LHCN-M2 (cell line): ENCODE measurements at places on chromosomes 16 and 17. TPM values are rescaled to one million over a fixed set of nuclear protein-coding genes. Genes with fewer than 3 reads are reported as not detected.

CNGB1 gene
- not detected in 2 replicates for total RNA-seq

AOC3 gene
- 0.17 TPM in 1 of 2 replicates, not detected in the other for total RNA-seq

GRCh38 chr16:19095654-19096053 lies 18.1 kb upstream of the ITPRIPL2 start:
- DNase-seq, result no peak

DNA sequence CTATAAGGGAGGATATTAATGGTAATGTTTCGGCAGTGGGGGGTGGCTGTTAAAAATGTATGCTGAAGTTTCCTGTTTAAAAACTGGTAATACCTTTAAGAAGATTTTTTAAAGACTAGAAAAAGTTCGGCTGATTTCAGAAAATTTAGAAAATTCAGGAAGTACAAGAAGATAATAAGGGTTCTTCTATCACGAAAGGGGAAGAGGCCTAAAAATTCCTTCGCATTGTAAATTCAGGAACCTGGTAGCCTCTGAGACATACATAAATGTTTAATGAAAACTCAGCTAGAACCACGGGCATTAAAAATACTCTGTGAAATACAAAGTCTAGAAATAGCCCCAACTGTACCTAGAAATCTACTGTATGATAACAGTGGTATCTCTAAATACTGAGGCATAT lies 181.2 kb downstream of the PARN start:
- no peak for DNase-seq

- DNase-seq, result peak; percentile 64
Observed at GRCh38 chr16:20879175-20880040, 20.8 kb downstream of the DCUN1D3 start.
